ENCODE measurements at places on chromosomes 7 and 10. TPM values are rescaled to one million over a fixed set of nuclear protein-coding genes. Genes with fewer than 3 reads are reported as not detected.

DNA sequence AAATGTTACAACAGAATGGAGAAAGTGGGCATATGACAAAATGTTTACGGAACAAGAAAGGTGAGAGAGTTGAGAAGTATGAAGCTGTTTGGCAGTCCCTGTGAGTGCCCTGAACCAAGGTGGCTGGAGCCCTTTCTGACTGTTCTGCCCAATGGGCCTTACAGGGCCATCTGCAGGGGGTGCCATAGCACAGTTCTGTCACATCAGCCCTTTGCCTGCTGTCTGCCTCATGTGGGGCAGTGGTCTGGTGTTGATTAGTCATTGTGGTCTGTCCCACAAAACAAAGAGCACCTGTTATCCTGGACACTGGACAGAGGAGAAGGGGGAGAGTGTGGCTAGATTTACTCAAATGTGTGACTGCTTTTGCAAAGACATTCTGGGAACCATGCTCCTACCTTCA is 51.5 kb upstream of the OSBPL3 start:
- H3K36me3 ChIP-seq = no peaks in the 10 kb centered on the region
- no peak overlapping the region for H3K4me3 ChIP-seq
- peak; percentile 5 for DNase-seq
- peaks cover 15% of the 10 kb centered on the region for H3K4me1 ChIP-seq
- no peak overlapping the region for H3K27ac ChIP-seq
- H3K27me3 ChIP-seq = no peaks in the 10 kb centered on the region

- H3K4me3 ChIP-seq = peak overlapping the region; percentile 63
- DNase-seq = no peak
- 0 out of 2 replicates have a peak, but pooled peaks cover 7% of the 10 kb centered on the region for H3K36me3 ChIP-seq
- peaks cover 27% of the 10 kb centered on the region for H3K4me1 ChIP-seq
Observed at GRCh38 chr7:12401538-12402364, 1.9 kb downstream of the VWDE start.

GRCh38 chr7:157430721-157431120 is 93.9 kb downstream of the DNAJB6 start:
- H3K27ac ChIP-seq = no peak overlapping the region
- H3K27me3 ChIP-seq = no peaks in the 10 kb centered on the region
- no peak overlapping the region for H3K4me3 ChIP-seq
- H3K4me1 ChIP-seq = no peaks in the 10 kb centered on the region

DNA sequence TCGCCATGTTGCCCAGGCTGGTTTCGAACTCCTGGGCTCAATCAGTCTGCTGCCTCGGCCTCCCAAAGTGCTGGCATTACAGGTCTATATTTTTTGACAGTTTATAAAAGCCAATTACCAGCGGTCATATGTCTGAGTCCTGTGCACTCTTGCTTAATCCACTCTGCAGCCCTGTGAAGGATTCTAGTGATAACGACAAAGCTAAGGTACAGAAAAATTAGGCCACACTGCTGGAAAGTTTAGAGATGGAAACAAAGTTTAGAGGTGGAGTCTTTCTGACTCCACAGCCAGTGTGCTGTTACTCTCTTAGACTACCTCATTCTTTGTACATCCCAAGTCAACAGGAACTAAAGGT is 707 bp downstream of the PTER start:
- no peaks in the 10 kb centered on the region for H3K36me3 ChIP-seq
- H3K27me3 ChIP-seq = no peaks in the 10 kb centered on the region
- no peak for DNase-seq
- peak overlapping the region; percentile 50 for H3K4me3 ChIP-seq
- no peak overlapping the region for H3K27ac ChIP-seq

GRCh38 chr10:6408799-6409198 is 171.3 kb downstream of the PRKCQ start:
- no peak overlapping the region for H3K4me3 ChIP-seq
- H3K36me3 ChIP-seq = no peaks in the 10 kb centered on the region
- H3K27ac ChIP-seq = no peak overlapping the region
- H3K27me3 ChIP-seq = no peaks in the 10 kb centered on the region
- DNase-seq = no peak

DNA sequence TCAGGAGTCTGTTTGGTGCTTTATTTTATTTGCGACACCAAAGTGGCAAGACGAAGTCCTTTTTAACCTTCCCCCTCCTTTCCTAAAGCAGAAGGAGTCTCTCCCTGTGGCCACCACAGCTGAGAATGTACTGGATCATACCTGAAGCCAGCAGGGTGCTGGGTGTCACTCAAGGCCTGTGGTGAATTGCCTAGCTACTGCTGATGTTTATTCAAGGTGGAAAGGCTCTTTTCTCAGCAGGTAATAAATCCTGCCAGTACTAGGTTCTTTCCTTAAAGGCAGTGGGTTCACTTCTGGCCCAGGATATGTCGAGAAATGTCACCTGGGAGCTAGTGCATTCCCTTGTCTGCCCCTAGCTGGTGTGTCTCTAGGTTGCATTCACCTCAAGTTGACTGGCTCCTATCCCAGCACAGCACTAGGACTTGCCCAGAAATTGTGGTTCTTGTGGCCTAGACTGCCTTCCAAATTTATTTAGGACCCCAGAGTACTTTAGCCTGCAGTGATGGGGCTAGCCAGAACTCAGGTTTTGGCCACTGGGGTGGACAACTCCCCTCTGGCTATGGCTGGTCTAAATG is 60.8 kb upstream of the FAM3C start:
- no peak overlapping the region for H3K4me3 ChIP-seq
- peaks cover 7% of the 10 kb centered on the region for H3K4me1 ChIP-seq
- no peaks in the 10 kb centered on the region for H3K27me3 ChIP-seq

GRCh38 chr10:76778914-76779795 is 858.5 kb downstream of the KCNMA1 start:
- H3K27ac ChIP-seq = peak overlapping the region; percentile 43
- no peaks in the 10 kb centered on the region for H3K27me3 ChIP-seq
- peaks cover 10% of the 10 kb centered on the region for H3K36me3 ChIP-seq

DNA sequence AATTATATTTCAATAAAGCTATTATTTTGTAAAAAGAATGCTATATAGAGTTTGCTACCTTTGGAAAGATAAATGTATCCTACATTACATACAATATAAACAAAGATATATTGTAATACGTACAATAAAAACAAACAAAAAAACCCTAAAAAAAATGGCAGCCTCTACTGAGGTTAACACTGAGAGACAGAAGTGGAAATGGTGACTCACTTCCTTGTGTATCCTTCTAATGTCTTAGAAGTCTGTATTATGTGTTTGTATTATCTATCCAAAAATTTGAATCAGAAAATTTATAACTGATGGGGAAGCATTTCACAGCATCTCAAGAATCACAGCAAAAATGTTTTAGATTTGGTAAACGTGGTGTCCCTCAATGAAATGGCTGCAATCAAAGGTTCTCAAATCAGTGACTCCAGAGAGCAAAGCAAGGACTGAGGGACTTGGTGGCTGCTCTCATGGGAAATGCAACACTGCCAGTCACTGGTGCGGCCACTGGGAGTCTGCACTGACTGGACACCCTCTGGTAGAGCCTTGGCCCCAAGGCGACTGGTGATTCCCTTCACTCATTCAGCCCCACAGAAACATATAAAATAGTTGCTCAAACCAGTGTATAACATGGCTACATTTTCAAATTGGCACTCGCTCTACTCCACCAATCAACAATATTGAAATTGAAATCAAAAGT is 53.8 kb downstream of the PANK1 start:
- H3K4me3 ChIP-seq = no peak overlapping the region
- H3K27ac ChIP-seq = no peak overlapping the region
- no peak for DNase-seq
- H3K4me1 ChIP-seq = no peaks in the 10 kb centered on the region

- peaks cover 14% of the 10 kb centered on the region for H3K4me1 ChIP-seq
- no peak overlapping the region for H3K4me3 ChIP-seq
- no peaks in the 10 kb centered on the region for H3K36me3 ChIP-seq
- H3K27me3 ChIP-seq = no peaks in the 10 kb centered on the region
- no peak overlapping the region for H3K27ac ChIP-seq
Observed at GRCh38 chr10:78963074-78964034, 105.4 kb upstream of the ZMIZ1 start.

- H3K4me1 ChIP-seq = peaks cover 17% of the 10 kb centered on the region
- H3K27ac ChIP-seq = no peak overlapping the region
- no peak overlapping the region for H3K4me3 ChIP-seq
- H3K36me3 ChIP-seq = no peaks in the 10 kb centered on the region
Observed at GRCh38 chr10:129602938-129603535, 136.0 kb downstream of the MGMT start.

- no peak overlapping the region for H3K4me3 ChIP-seq
- H3K27ac ChIP-seq = no peak overlapping the region
- DNase-seq = no peak
- H3K36me3 ChIP-seq = no peaks in the 10 kb centered on the region
- no peaks in the 10 kb centered on the region for H3K27me3 ChIP-seq
Observed at GRCh38 chr7:12643644-12644043, 43.8 kb upstream of the ARL4A start.

DNA sequence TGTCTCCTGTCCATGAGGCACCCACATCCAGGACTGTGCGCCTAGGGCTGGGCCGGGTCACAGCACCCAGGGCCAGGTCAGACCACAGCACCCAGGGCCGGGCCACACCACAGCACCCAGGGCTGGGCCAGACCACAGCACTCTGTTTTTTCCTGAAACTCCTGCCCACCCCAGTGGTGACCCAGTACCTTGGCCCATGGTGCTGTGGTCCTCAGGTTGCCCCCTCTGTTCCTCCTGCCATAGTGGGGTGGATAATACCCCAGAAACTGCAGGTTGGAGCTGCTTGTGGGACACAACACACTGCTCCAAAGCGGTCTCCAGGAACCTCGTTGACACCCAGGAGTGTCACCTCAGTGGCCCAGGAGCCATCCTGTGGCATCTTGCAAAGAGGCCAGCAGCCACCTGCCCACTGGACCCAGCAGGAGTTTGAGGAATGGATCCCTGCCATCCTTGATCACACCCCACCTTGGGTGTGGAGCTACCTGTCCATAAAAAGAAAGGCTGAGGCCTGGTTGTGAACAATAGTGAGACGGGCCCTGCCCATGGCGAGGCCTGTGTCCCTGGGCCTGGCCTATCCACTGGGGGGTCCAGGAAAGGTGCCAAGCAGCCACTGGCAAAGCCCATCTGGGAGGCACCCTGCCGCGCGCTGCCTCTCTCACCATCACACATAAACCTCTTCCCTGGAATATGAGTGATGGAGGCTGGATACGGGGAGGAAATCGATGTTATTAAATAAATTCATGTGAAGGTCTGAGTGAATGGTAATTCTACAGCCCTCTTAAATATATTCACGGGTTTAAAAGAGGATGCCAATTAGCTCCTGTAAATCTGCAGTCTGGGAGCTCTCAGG is 89.0 kb downstream of the NKX6-2 start:
- no peak overlapping the region for H3K27ac ChIP-seq
- no peaks in the 10 kb centered on the region for H3K36me3 ChIP-seq
- H3K4me1 ChIP-seq = no peaks in the 10 kb centered on the region

- H3K4me3 ChIP-seq = peak within 1 kb of the TSS; percentile 61
- H3K27me3 ChIP-seq = no peaks in the 10 kb centered on the region
- peak; percentile 94 for DNase-seq
Observed at GRCh38 chr10:15088428-15089261, at the start of gene ACBD7. Gene ACBD7 (minus strand): TSS chr10:15088776. CDS start chr10:15088728, 48 bp downstream.

DNA sequence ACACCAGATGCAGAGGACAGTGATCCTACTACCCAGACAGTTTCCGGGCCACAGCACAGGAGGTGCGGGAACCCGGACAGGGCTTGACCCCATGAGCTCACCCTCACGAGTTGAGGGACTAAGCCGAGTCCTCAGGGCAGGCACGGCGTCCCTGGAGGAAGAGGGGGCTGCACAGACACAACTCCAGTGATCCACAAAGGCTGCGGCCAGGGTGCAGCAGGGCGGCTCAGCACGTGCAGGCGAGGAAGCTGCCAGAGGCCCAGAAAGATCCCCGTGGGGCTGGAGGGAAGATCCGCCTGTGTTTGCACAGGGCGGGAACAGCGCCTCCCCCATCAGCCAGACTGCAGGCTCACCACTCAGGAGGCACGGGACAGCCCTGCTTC is 45.9 kb upstream of the TMEM72 start:
- no peak overlapping the region for H3K4me3 ChIP-seq
- H3K27me3 ChIP-seq = peaks cover 38% of the 10 kb centered on the region
- no peak overlapping the region for H3K27ac ChIP-seq
- peak; percentile 33 for DNase-seq
- 0 out of 2 replicates have a peak, but pooled peaks cover 9% of the 10 kb centered on the region for H3K4me1 ChIP-seq

GRCh38 chr10:58667658-58668310 is 155.1 kb downstream of the BICC1 start:
- peak overlapping the region; percentile 28 for H3K27ac ChIP-seq
- no peaks in the 10 kb centered on the region for H3K27me3 ChIP-seq
- H3K4me3 ChIP-seq = no peak overlapping the region
- H3K4me1 ChIP-seq = peaks cover 22% of the 10 kb centered on the region
- peak; percentile 38 for DNase-seq
- 0 out of 2 replicates have a peak, but pooled peaks cover 6% of the 10 kb centered on the region for H3K36me3 ChIP-seq

- DNase-seq = no peak
- no peak overlapping the region for H3K4me3 ChIP-seq
- peaks cover 11% of the 10 kb centered on the region for H3K36me3 ChIP-seq
- no peaks in the 10 kb centered on the region for H3K27me3 ChIP-seq
- no peaks in the 10 kb centered on the region for H3K4me1 ChIP-seq
Observed at GRCh38 chr10:75024971-75025523, 86.4 kb upstream of the SAMD8 start.

GRCh38 chr7:157436763-157437480 is 100.1 kb downstream of the DNAJB6 start:
- no peaks in the 10 kb centered on the region for H3K4me1 ChIP-seq
- H3K36me3 ChIP-seq = no peaks in the 10 kb centered on the region
- no peak overlapping the region for H3K4me3 ChIP-seq
- H3K27ac ChIP-seq = no peak overlapping the region
- DNase-seq = no peak

DNA sequence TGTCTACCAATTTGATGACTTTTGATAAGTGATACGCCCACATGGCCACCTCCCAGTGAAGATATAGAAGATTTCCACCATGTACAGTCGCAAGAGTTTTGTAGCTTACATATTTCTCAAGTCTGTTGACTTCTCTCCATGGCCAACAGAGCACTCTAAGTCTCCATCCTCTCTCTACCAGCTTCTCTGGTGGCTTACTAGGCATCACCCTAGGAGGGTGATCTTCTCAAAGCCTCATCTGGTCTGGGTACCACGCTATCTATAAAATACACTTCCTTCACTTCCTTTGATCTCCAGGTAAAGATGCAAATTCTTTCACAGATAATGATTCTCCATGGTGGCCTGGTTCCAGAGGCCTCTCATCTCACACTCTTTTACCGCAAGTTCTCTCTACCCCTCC is 49.9 kb downstream of the CALN1 start:
- no peak for DNase-seq
- no peaks in the 10 kb centered on the region for H3K27me3 ChIP-seq
- H3K4me1 ChIP-seq = no peaks in the 10 kb centered on the region
- H3K27ac ChIP-seq = no peak overlapping the region

- peaks cover 90% of the 10 kb centered on the region for H3K4me1 ChIP-seq
- DNase-seq = no peak
- H3K36me3 ChIP-seq = no peaks in the 10 kb centered on the region
- peak overlapping the region; percentile 25 for H3K4me3 ChIP-seq
Observed at GRCh38 chr10:125147971-125148439, 12.4 kb downstream of the CTBP2 start.

The OR2F2 gene
- not detected for total RNA-seq

The GDF2 gene
- not detected for total RNA-seq

The IGF2BP3 gene
- total RNA-seq = 183 TPM

The PRF1 gene
- not detected for total RNA-seq

The FAM180A gene
- not detected for total RNA-seq

The VSTM4 gene
- total RNA-seq = 0.23 TPM

The ASZ1 gene
- total RNA-seq = not detected

The LRGUK gene
- total RNA-seq = 7.1 TPM

The ADGRA1 gene
- 0.66 TPM for total RNA-seq

The WIPF3 gene
- 5.9 TPM for total RNA-seq
